ENCODE measurements at places on chromosomes 1 and 21.

- DNase-seq, result no peak
Observed at GRCh38 chr1:205701420-205701819, 21.1 kb upstream of the SLC45A3 start.

DNA sequence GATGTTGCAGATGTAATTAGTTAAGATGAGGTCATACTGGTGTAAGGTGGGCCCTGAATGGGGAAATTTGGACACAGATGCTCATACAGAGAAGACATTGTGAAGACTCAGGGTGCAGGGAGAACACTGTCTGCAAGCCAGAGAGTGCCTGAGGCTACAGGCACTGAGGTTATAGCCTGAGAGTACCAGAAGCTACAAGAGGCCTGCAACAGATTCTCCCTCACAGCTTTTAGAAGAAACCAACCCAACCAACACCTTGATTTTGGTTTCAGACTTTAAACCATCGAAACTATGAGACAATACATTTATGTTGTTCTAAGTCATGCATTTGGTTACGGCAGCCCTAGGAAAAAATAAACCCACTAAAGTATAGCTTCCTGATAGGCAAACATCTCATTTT lies 321.7 kb upstream of the USP25 start:
- DNase-seq, result no peak

DNA sequence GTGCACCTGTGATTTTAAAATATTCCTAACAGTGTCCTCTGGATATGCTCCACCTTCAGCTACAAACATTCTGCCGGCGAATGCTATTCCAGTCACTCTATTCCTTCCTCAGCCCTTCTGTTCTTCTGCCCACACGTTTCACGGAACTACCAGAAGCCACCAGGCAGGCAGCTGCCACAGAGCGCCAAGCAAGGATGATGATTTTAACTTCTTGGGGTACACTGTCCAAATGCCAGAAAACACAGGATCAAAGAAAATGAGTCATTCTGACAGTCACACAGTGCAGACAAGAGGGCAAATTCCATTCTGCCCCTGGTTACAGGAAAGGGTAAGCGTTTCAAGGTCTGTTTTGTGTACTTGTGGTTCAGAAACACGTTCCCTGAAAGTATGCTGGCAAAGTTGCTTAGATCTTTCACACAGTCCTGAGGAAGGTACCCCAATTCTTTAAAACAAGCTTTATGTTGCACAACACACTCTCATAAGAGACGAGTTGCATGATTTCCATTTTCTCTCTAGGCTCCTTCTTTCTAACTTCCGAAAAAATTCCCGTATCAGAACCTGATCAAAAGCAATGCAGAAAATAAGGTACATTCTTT lies 508.3 kb upstream of the PKN2 start:
- DNase-seq, result no peak

GRCh38 chr1:244788493-244789275 lies 46.8 kb upstream of the COX20 start:
- DNase-seq, result no peak
